ENCODE measurements at places on chromosomes 16 and 17. TPM values are rescaled to one million over a fixed set of nuclear protein-coding genes. Genes with fewer than 3 reads are reported as not detected.

The IRX3 gene
- 9.2 TPM for total RNA-seq

The INCA1 gene
- 0.32 TPM for total RNA-seq

The KRTAP4-5 gene
- total RNA-seq, result not detected

The MYH3 gene
- 1.1 TPM for total RNA-seq

The COPZ2 gene
- 179 TPM for total RNA-seq

The KIF1C gene
- 72.7 TPM for total RNA-seq

The TBC1D26 gene
- total RNA-seq, result not detected

The OR4D1 gene
- not detected for total RNA-seq

The IGSF6 gene
- not detected for total RNA-seq

The NPW gene
- total RNA-seq, result not detected

The CDH1 gene
- not detected for total RNA-seq

The CACNA1G gene
- 0.97 TPM for total RNA-seq

The ATP2A1 gene
- total RNA-seq, result 0.11 TPM

The ABCA8 gene
- 8.0 TPM for total RNA-seq

The OR1F1 gene
- not detected for total RNA-seq

The ADGRG3 gene
- not detected for total RNA-seq

The EFCAB13 gene
- total RNA-seq, result 1.4 TPM

The TLCD2 gene
- total RNA-seq, result 2.2 TPM

The NPIPB13 gene
- total RNA-seq, result 4.0 TPM

The TBC1D3E gene
- not detected for total RNA-seq

The FN3KRP gene
- 31.4 TPM for total RNA-seq

The OR1A1 gene
- not detected for total RNA-seq

The TMC7 gene
- 0.25 TPM for total RNA-seq

The CDC6 gene
- total RNA-seq, result 12.4 TPM

The KRTAP9-4 gene
- not detected for total RNA-seq

The KRT17 gene
- total RNA-seq, result 3.8 TPM

The GAS2L2 gene
- total RNA-seq, result not detected

The TP53TG3B gene
- not detected for total RNA-seq

The FOXL1 gene
- 13.0 TPM for total RNA-seq

The KCNG4 gene
- total RNA-seq, result not detected

The DNAH17 gene
- total RNA-seq, result not detected

The MSLN gene
- not detected for total RNA-seq

The CES4A gene
- total RNA-seq, result 5.0 TPM

The INTS2 gene
- total RNA-seq, result 10.5 TPM

The UNC45B gene
- not detected for total RNA-seq
